Trophoblast cell (in vitro differentiated cells and primary cell): ENCODE measurements at places on chromosomes 4 and X.
A peak's percentile ranks its signal among the peaks of the same experiment; 100 is the strongest.

GRCh38 chr4:39528061-39528465 lies 824 bp upstream of the UGDH start:
- DNase-seq, result no peak

- no peak for DNase-seq
These were observed 120.3 kb downstream of the UNC5C start for GRCh38 chr4:95428291-95429070.

- peak; percentile 83 for DNase-seq
These were observed 110.2 kb upstream of the MYOZ2 start for GRCh38 chr4:119025420-119025819.

GRCh38 chr4:144633215-144633614 lies 12.7 kb upstream of the HHIP start:
- no peak for DNase-seq

DNA sequence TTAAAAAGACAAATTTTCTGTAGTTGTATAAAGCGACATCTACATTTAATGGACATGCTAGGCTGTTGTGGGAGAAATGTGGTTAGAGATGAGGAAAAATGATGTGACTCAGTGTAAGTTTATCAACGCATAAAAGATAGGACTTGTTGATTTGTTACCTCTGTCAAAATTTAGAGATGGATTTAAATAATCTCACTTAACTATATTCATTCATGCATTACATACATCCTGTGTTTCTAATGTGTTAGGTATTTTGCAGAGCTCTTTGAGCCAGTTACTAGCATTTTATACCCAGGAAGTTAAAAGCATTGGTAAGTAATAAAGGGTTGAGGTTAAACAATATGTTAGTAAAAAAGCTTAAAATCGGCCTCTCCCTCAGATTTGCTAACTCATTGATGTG lies 34.3 kb downstream of the METAP1 start:
- DNase-seq, result no peak

DNA sequence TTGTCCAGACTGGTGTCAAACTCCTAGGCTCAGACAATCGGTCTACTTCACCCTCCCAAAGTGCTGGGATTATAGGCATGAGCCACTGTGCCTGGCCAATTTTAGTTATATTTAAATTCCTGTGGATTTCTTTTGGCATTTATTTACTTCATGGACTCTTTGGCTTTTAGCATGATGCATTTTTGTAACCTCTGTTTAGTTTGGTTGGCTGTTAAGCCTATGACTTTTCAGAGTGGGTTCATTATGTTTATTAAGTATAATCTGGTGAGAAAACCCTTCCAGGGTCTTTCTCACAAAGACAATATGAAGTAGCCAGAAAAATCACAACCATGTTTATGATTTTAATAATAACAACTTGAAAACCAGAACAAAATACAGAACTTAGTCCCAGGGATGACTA lies 49.4 kb downstream of the USP38 start:
- no peak for DNase-seq

- no peak for DNase-seq
These were observed 10.5 kb upstream of the INPP4B start for GRCh38 chr4:142856576-142856975.

DNA sequence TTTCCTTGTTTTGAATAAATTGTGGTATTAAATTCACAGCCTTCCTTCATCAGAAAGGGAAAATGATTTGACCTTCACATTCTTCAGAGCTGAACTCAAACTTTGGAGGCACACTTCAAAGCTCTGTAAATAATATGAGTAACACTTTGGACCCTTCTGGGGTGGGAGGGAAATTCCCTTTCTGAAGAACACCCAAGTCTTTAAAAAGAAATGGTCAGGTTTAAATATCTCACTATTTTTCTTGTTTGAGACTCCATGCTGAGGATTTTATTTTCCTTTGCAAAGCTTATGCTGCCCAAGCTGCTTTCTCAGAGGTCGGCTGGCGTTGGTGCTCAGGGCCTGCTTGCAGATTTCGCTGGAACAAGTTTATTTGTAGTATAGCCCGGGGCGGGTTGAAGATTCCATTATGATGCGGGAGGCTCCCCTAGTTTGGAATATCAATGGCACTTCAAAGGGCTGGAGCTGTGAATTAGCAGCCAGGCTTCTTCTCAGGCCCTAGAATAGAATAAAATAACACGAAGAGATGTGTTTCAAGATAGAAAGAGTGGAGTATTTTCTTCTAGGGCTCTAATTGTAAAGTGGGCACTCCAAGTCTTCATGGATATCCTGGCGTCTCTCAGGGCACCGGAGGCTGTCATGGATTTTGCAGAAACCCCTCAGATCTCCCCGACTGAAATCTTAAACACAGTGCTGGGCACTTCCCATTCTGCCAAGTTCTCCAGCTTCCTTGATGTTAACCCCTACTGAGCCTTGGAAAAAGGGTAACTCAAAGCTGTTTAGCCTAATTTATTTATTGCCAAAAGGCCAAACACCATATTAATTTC lies 315.6 kb downstream of the GPAT3 start:
- DNase-seq, result peak; percentile 7

GRCh38 chr4:41213625-41214135 lies 662 bp downstream of the APBB2 start:
- DNase-seq, result no peak

DNA sequence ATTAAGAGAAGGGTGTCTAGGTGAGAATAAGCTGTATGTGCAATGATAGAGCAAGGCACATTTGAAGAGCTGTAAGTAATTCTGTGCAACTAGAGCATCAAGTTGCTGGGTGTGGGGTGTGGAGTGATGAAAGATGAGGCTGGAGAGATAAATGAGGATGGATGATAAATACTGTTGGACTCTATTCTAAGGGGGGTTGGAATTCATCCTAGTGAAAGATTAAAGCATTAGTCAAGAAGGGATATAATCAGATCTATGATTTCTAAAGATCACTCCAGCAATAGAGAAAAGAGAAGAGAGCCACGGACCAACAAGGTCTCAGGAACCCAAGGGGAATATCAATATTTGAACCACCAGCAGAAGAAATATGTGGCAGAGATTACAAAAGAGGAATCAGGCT lies 415.0 kb upstream of the RPS6KA3 start:
- DNase-seq, result peak; percentile 13

DNA sequence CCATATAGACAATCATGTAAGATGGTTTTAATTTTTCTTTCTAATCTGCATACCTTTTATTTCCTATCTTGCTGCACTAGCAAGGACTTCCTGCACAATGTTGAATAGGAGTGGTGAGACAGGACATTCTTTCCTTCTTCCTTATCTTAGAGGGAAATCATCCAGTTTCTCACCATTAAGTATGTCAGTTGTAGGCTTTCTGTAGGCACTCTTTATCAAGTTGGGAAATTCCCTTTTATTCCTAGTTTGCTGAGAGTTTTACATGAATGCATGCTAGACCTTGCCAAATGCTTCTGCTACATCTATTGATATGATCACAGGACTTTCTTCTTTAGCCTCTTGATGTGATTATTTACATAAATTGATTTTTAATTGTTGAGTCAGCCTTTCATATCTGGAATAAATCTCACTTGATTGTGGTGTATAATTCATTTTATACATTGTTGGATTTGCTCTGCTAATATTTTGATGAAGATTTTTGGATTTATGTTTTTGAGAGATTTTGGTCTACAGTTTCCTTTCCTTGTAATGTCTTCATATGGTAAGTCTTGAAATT lies 23.8 kb downstream of the RNF175 start:
- DNase-seq, result peak; percentile 9

GRCh38 chrX:152601848-152602616 lies 35.7 kb upstream of the GABRQ start:
- no peak for DNase-seq

DNA sequence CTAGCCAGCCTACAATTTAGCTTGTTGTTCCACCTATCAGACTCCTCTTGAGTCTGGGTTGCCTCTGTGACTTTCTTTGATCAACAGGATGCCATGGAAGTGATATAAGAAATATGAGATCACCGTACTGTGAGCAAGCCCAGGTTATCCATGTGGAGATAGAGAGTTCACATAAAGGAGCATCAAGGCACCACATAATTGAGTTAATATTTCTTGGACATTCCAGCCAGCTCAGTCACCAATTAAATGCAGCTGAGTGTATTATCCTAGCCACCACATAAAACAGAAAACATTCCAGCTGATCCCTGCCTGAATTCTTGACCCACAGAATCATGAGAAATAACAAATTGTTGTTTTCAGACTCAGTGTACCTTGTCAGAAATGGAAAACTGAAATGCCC lies 253.6 kb downstream of the PPP1R2C start:
- no peak for DNase-seq

DNA sequence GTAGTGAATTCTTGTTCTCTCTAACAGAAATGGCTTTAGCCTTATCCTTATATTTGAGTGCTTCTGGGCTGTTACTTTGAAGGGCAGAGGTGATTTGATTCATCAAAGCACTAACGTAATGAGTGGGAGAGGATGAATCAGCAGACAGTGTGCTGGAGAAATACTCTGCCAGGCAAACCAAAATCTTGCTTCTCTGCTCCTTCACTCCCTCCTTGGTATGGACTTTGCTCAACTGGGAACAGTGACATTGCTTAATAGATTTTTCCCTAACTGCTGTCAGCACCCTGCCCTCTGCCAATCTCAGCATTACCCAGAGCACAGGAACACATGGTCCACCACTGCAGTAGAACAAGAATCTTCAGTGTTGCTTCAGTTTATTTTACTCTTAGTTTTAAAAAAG lies 56.0 kb downstream of the PDLIM5 start:
- DNase-seq, result peak; percentile 44

DNA sequence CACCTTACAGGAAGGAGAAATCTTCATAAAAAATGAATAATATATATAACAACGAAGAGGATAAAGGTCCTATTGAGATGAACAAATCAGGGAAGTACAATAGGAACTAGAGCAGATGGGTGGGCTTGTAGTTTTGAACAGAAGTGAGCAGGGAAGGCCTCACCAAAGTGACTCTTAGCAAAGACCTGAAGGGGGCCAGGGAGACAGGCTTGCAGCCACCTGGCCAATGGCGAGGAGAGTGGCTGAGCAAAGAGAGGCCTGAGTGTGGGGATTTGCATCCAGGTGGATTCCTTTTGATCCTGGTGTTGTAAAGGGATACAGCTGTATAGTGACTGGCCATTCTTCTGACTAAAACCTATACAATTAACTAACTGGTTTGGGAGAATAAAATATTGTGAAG lies 354.1 kb downstream of the CAMK2D start:
- no peak for DNase-seq

- peak; percentile 76 for DNase-seq
These were observed 34.6 kb downstream of the PDLIM5 start for GRCh38 chr4:94486372-94486801.

DNA sequence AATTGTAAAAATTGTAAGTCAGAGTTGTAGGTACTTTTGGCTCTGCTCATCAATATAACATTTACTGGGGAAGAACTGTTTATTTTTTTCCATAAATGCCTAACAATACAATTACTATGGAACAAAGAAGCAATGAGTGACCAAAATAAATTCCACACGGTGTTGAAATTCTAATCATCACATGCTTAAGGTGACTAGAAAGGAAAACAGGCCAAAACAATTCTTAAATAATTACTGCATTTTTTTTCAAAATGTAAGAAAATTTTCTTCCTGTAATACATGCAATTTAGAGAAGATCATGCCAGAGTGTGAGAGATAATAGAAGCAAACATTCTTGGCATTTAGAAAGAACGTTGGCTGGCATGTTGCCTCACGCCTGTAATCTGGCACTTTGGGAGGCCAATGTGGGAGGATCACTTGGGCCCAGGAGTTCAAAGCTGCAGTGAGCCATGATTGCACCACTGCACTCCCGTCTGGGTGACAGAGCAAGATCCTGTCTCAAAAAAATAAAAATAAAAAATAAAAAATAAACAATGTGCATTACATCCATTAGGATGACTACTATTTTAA lies 22.5 kb downstream of the C4orf46 start:
- peak; percentile 93 for DNase-seq

DNA sequence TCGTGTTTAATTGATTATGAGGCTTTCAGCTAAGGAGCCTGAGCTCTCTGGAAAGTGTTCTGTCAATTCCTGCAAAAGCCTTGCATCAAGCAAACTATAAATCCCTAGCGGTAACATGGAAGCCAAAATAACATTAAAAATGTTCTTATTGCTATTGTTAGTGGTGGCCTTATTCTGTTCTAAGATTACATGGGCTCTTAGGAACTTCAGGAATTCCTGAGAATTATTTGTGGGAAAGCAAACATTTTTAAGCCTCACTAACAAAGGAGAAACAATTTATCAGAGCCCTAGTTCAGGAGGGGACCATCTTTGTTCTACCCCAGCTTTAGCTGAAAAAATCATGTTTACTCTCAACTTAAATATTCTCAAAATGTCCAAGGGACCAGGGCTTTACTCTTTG lies 119.6 kb downstream of the PAPSS1 start:
- no peak for DNase-seq

- peak; percentile 33 for DNase-seq
These were observed 88.1 kb upstream of the MBNL3 start for GRCh38 chrX:132576939-132577338.

DNA sequence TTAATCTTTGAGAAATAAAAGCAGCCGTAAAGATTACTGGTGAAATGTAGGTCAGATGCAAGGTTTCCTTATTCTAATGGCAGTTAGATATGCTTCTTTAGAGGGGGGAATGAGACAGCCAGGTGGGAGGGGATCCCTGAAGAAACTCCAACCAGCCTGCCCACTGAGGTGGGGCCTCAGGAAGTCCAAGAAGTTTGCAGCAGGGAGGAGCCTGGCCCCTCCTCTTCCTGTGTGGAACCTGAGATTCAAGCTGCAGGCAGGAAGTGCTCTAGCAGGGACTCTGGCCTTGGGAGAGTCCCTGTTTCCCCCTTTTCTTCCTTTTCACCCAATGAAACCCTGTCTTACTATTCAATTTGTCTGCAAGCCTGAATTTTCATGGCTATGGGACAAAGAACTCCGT lies 101.4 kb upstream of the SLITRK2 start:
- no peak for DNase-seq

DNA sequence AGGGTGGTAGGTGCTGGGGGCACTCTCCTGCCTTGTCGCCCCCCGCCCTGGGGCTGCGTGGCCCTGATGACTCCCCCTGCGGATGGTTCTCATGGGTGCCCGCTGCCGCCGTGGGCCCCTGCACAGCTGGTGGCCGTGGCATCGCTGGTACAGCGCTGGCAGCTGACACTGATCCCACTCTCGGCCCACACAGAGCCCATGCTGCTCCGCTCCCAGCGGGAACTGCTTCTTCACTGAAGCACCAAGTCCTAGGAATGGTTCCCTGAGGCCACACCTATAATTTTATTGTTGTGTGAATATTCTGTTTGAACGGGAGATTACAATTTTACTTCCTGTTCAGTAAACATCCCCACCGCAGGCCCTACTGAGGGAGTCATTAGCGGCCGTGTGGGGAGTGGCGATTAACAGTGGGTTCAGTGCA lies 138.6 kb upstream of the NKX1-1 start:
- no peak for DNase-seq
